Vagina (tissue), 2 donors: ENCODE measurements at places on chromosomes 7 and 10. TPM values are rescaled to one million over a fixed set of nuclear protein-coding genes. Genes with fewer than 3 reads are reported as not detected.
A peak's percentile ranks its signal among the peaks of the same experiment; 100 is the strongest.

- DNase-seq, result no peak
These were observed 38.7 kb upstream of the CCSER2 start for GRCh38 chr10:84289521-84290200.

EGFR gene
- 130 TPM for total RNA-seq

DNA sequence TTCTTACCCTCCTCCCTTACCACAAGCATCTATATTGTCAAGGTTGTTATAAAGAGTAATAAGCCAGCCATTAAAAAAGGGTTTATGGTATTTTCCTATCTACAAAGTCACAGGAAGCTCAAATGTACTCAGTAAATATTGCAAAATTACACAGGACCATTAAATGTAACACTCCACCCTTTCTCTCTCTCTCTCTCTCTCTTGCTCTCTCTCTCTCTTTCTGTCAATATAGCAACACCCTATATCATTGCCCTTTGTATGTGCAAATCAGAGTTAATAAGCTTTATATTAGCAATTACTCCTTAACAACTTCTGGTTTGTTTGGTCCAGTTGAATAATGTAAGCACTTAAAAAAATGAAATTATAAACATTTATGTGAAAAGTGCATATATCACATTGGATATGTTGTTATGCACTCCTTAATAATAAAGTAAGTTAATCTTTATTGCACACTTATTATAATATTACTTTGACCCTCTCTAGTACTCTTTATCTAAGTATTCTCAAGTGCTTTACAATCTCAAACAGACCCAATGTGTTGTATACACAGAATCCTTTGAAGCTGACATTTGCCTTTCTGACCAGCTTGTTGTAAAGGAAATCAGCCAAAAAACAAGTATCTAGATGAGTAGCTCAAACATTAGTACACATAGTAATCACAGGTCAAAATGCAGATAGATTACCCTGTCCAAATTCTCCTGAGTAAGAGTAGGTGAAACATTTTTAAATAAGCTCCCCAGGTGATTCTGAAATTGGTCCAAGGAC lies 93.2 kb downstream of the CFTR start:
- DNase-seq, result no peak

DNA sequence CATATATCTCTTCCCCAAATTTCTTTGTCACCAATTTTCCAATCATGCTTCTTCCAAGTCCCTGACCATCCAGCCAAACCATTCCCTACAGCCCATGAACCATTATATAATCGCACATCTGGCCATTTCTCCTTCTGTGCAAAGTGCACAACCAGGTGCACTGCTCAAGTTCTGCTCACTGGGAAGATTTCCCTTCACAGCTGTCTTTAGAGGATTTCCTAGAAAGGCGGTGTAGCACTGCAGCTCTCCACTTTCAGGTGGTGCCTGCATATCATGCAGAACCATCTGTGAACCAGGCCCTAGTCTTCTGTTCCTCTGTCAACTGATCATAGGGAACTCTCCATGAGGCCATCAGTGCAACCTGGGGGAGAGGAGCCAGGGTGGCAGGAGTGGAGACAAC lies 95.0 kb upstream of the CABCOCO1 start:
- no peak for DNase-seq

PNLIPRP1 gene
- total RNA-seq, result not detected

- no peak for DNase-seq
These were observed 125.2 kb downstream of the GNAT3 start for GRCh38 chr7:80386686-80387085.

ZNF488 gene
- total RNA-seq, result not detected

- no peak for DNase-seq
These were observed 73.3 kb downstream of the PRPF18 start for GRCh38 chr10:13659887-13660550.

HOXA9 gene
- 13.0 TPM for total RNA-seq

GRCh38 chr10:60031664-60032063 lies 125.3 kb upstream of the CCDC6 start:
- no peak for DNase-seq

DNA sequence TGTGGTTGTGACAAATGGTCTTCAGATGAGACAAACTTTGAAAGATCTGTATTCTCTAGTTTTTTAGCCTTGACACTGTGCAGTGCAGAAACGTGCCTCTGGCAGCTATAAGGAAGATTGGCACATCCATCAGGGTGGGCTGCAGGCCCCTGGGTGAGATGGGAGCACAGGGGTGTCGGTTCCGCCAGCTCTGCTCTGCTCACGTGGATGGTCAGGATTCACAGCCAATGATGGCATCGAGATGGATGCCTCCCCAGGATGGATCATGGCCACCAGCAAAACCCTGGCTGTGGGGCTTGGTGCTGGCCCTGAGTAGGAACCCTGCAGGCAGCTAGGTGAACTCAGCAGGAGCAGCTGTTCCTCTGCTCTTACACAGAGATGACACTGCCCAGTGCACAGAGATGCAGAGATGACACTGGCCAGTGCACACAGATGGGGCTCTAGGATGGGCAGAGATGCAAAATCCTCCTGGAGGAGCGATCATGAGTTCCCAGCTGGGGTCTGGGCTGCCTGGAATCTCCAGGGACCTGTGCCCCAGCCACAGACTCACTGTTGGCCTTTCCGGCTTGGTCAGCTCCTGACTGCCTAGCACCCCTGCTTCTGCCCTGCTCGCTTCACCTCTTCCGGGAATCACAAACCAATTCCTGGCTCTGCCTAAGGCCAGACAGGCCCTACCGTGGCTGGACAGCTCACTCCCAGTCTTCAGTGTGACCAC lies 185.9 kb downstream of the TCERG1L start:
- DNase-seq, result no peak

MNX1 gene
- not detected for total RNA-seq

HOXA4 gene
- 0.98 TPM for total RNA-seq

PRDX3 gene
- total RNA-seq, result 83.2 TPM

FAM107B gene
- 33.4 TPM for total RNA-seq

ZP3 gene
- 2.7 TPM for total RNA-seq

GRCh38 chr7:143415742-143416397 lies 7.2 kb upstream of the EPHA1 start:
- DNase-seq, result no peak

DNA sequence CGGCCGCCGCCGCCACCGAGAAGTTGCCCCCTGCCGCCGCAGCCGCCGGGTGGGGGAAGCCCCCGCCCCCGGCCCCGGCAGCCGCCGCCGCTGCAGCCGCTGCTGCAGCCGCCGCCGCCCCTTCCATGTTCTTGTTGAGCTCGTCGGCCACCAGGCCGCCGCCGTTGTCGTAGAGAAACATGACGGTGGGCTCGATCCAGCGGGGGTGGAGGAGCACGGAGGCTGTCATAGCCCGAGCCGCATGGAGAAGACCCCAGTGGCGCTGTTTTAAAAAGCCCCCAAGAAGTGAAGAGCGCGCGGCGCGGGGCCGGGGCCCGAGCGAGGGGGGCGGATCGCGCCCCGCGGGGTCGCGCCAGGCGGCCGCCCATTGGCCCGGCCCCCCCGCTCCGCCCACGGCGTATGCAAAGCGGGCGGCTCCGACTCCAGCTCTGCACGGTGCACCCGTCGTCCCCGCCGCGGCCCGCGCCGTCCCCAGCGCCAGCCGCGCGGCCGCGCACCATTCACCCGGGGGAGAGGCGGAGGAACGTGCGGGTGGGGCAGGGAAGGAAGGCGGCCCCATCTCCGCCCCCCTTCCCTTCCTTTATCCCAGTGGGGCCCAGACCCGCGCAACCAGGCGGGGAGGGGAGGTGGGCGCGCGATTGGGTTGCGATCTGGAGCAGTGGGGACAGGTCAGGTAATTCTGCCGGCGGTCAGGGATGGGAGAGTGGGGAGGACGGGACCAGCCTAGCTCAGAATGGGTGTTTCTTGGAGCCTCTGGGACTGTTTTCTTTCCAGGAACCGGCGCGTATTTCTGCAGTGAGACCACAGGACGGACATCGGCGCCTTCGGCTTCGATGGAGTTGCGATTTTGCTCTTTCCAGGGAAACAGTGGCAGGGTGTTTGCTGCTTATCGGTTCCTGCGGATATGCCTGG lies at the start of gene HOXA13:
TSS of gene HOXA13 (minus strand) at position 243 of the 912 bp plus-strand sequence. CDS start at position 229, 14 bp downstream.
- peak; percentile 92 for DNase-seq

WIPF3 gene
- 0.25 TPM for total RNA-seq

GRCh38 chr7:28854750-28855074 lies 103.4 kb downstream of the TRIL start:
- DNase-seq, result no peak

DNA sequence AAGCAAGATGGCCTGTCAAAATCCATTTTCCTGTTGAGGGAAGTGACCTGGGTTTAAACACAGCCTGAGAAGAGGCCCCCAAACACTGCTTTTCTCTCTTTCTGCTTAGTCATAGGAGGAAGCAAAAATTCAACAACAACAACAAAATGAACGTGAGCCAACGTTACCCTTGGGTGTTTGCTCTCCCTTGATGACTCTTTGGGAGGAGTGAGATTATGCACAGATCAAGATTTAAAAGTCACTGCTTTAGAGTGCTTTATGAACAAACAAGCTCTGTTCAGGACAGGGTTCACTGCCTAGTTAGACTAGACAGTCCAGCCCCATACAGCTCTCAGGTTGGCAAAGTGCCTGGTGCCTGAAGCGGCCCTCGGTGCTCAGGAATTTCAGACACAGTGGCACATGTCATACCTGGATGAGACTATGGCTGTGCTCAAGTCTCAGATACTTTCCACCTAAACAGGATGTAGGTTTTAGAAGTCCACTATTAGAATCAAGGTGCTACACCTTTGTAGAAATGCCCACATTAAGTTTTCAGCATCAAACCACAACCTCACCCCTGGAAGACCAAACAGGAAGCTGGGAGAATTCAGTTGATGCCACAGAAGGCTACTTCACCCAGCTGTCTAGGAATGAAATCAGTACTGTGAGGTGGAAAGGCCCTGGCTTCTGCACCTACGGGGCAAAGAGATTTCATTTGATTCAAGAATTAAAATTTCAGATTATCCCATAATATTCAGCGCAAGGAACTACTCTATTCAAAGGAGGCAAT lies 38.7 kb downstream of the DENND11 start:
- DNase-seq, result no peak

DNA sequence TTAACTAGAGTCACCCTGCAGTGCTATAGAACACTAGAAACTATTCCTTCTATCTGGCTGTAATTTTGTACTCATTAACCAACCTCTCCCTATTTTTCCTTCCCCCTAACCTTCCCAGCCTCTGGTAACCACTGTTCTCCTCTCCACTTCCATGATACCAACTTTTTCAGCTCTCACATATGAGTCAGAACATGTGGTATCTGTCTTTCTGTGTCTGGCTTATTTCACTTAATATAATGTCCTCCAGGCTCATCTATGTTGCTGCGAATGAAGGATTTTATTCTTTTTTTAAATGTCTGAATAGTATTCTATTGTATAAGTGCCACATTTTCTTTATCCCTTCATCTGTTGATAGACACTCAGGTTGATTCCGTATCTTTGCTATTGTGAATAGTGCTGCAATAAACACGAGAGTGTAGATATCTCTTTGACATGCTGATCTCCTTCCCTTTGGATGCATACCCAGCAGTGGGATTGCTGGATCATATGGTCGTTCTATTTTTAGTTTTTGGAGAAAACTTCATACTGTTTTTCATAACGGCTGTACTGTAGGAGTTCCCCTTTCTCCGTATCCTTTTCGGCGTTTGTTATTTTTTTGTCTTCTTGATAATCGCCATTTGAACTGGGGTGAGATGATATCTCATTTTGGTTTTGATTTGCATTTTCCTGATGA lies 101.4 kb downstream of the FAM107B start:
- no peak for DNase-seq

SPDYE1 gene
- total RNA-seq, result not detected

DNA sequence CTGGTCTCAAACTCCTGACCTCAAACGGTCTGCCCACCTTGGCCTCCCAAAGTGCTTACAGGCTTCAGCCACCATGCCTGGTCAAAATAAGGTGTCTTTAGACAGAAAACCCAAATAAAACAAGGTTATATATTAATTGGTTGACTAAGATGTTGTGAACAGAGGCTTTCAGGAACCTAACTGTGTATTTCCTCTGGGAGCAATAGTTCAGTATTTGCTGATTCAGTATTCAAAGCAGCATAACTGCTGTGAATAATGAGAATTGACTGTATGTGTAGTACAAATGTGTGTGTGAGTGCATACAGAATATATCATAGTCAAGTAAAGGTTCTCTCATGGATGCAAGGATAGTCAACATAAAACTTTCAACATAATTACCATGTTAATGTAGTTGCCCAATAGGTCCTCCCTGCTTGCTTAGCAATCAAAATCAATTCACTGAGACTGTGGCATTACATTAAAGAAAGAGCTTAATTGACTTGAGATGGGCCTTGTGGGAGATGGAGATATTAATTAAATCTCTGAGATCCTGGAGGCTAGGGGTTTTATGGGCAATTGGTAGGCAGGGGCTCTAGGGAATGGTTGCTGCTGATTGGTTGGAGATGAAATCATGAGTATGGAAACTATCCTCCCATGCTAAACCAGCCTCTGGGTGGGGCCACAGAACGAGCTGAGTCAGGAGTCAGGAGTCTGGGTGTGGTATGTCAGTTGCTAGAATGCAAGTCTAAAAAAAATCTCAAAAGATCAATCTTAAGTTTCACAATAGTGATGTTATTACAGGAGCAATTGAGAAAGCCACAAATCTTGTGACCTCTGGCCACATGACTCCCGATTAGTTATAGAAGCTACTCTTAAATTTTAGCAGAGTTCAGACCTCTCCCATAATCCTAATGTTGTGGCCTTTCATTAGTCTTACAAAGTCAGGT lies 162.7 kb downstream of the AKR1D1 start:
- DNase-seq, result no peak

DNA sequence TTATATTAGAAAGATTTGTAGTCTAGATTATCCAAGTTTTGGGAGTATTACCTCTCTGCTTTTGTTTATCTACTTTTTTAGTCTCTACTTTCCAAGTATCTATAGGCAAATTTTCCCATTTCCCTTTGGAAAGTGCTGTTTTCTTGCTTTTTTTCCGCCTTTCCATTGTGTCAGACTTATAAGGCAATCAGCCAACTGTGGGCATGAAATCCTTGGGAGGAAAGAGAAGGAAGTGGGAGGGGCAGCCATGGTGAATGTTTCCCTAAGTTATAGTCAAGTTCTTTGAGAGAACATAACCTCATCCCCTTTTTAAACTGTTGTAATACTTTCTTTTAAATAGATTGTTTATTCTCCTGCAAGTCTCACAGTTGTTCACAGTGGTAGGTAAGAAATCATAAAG lies 52.6 kb downstream of the PTEN start:
- no peak for DNase-seq

GRCh38 chr7:80611779-80612178 lies 26.7 kb upstream of the CD36 start:
- DNase-seq, result no peak

GRCh38 chr10:43816351-43817321 lies 168.0 kb upstream of the ZNF32 start:
- no peak for DNase-seq
